ENCODE measurements at places on chromosomes 5 and 9. TPM values are rescaled to one million over a fixed set of nuclear protein-coding genes. Genes with fewer than 3 reads are reported as not detected.

IFNA7 gene
- total RNA-seq = not detected

PANK3 gene
- 135 TPM for total RNA-seq

SLC46A2 gene
- not detected for total RNA-seq

DNA sequence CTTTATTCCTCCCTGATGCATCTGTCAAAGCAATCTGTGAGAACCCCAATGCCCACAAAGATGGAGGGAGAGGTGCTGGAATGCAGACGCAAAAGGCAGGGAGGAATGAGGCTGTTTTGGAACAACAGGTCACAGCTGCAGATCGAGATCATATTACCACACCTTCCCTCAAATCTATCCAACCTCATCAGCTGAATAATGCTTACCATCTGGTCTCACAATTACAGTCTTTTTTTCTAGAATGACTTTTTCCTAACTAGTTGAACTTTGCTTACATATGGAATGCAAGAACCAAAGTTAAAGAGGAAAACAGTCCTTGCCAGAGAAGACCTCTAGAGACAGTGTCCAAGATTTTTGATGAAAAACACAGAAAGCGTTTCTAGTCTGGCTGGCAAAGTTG, 158.1 kb downstream of the LPAR1 start:
- no peak for DNase-seq

DNA sequence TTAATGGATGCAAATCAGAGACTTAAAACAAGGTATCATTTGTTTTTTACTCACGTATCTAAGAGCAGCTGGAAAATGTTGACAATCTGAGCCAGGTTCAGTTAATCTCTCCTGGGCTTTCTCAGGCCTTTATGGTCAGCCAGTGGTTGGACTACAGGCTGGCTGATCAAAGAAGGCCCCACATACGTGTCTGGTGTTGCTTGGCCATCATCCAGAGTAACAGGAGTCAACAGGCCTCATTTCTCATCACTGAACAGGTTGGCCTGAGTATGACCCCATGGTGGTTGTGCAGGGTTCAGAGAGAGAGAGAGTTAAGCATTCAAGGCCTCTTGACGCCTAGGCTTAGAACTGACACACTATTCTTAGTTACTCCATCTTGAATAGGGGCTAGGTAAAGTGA, 97.0 kb upstream of the VLDLR start:
- DNase-seq = no peak

GRCh38 chr5:81825237-81825636, 74.3 kb upstream of the SSBP2 start:
- DNase-seq = no peak

DNA sequence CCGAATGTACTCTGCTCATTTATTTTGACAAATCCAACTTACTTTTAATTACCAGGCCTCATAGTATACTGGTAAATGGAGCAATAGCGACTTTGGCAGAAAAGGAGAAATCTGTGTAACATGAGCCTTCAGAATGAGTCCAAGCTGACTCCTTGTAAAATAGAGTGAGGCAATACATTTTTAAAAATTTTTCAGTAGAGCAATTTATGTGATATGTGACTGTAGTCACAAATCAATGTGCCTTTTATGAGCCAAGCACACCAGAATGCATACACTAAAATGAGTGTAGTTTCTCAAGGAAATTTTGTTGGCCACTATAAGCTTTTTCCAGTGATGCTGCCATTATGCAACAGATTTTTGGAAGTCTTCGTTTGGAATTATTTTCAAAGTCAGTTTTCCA, 73.8 kb downstream of the SNCAIP start:
- no peak for DNase-seq
